ENCODE measurements at places on chromosomes 2 and 18.

GRCh38 chr2:1670636-1671035, 73.7 kb downstream of the PXDN start:
- DNase-seq, result no peak

DNA sequence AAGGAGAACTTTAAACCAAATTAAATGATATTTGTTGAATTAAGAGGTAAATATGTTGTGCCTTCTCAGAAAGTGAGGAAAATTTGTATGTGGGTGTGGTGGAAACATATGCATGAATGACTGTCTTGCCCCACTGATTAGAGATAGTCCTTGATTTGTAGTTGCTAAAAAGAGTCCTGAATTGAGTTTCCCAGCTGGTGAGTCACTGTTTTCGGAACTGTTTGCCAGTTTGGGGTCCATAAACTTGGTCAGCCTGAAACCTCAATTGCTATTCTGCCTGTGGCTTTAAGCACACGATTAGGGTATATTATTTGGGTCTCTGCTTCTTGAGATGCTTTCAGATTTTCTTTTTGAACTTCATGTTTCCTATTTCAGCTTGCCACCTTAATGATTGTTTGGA, 53.3 kb downstream of the PIKFYVE start:
- DNase-seq, result no peak

GRCh38 chr2:27863146-27863545, 27.0 kb downstream of the RBKS start:
- DNase-seq, result no peak

DNA sequence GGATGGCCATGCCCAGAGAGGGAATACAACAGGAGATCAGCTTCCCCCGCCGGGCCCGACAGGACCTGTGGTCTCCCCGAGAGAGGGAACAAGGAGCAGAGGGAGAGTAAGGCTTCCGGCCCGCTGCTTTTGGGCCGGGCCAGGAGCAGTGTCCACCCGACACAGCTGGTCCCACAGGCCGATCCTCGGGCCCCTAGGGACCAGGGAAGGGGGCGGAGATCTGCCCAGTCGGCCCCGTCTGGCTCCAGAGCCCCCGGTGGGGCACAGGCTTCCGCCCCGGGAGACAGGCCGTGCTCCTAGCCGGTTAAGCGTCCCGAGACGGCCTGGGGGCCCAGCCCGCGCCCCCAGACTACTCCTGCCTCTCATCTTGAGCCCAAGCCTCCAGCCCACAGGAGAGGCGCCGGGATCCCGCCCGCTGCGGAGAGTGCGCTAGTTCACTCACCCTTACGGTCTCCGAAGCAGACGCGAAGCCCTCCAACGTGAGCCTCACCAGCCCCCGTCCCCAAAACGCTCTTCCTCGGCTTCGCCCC, at the start of gene MCFD2:
TSS of gene MCFD2 (minus strand) at position 526 of the 530 bp plus-strand sequence. CDS start 6,635 bp downstream, outside the sequence.
- DNase-seq, result no peak

DNA sequence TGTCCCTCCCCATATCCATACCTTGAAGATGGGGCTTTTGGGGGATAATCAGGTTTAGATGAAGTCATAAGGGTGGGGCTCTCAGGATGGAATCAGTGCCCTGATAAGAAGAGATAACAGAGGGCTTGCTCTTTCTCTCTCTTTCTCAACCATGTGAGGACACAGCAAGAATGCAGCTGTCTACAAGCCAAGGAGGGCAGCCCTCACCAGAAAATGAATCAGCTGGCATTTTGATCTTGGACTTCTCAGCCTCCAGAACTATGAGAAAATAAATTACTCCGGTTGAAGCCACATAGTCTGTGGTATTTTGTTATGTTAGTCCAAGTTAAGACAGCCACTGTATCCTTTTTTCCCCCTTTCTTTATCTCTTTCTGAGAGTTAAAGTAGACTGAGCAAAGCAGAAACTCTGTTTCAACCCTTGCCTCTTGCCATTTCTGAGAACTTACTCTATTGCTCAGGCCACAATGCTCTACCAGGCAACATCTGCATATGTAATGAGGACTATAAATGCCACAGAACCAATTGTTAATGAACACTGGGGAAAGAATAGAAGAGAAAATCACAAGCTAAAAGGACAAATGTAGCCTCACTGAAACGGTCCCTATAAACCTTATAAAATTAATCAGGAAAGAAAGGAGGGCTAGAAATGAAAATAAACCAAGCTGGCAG, 56.9 kb downstream of the SRBD1 start:
- DNase-seq, result no peak

GRCh38 chr2:65389476-65389875, 42.9 kb downstream of the SPRED2 start:
- DNase-seq, result no peak

DNA sequence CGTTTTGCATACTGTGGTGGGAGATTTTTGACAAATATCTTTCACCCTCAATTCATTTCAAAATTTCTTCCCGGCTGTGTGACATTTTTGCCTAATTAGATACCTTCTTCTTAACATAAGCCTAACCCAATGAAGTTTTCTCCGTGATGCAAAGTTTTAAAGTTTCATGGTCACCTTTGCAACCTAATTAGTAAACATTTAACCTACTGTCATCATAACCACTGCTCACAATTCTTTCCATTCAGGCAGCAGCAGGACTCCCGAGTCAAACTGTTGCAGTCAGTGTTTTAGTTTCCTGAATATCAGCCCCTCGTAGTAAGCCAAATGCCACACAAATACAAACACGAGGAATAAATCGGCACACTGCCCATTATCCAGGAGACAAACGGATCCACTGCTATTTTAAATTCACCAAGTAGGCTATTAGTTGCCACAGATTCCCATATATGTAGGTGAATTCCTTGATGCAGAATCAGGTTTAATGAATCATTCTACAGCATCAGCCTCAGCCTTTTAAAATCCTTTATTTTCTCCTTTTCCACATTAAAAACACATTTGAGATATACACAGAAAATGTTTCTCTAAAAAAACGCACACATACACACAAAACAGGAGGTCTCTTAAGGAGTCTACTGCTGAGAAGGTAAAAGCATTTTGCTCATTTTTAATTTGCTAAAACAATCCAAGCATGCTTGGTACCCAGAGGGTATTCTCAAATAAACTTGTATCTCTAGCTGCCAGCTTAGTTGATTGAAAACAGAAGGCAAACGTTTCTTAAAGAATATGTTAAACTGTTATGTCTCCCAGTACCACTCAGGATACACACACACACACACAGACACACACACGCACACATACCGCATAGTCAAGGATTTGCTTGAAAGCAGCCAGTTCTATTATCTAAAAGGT, 106.5 kb upstream of the KCTD1 start:
- no peak for DNase-seq

- DNase-seq, result peak; percentile 29
Observed at GRCh38 chr2:28356095-28356911, 36.4 kb upstream of the FOSL2 start.
